MM.1S (cell line): ENCODE measurements at places on chromosomes 4 and X.

DNA sequence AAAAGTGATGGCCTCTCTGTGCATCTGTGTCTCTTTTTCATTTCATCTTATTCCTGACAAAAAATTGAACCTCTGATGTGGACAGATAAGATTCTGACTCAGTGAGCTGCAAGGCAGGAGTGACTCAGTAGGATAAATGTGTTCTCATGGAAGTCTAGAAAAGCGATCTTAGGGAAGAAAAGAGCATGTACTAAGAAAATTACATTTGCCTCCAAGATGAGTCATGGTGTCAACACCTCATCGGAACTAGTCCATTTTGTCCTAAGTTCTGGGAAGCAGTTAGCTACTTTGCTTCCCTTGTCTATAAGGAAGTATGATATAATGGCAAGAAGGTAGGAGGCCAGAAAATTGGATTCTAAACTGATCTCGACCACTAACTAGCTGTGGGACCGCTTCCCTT is 83.5 kb upstream of the AFF2 start:
- H3K27ac ChIP-seq, result no peak overlapping the region
- no peak for DNase-seq
- H3K27me3 ChIP-seq, result no peaks in the 10 kb centered on the region

DNA sequence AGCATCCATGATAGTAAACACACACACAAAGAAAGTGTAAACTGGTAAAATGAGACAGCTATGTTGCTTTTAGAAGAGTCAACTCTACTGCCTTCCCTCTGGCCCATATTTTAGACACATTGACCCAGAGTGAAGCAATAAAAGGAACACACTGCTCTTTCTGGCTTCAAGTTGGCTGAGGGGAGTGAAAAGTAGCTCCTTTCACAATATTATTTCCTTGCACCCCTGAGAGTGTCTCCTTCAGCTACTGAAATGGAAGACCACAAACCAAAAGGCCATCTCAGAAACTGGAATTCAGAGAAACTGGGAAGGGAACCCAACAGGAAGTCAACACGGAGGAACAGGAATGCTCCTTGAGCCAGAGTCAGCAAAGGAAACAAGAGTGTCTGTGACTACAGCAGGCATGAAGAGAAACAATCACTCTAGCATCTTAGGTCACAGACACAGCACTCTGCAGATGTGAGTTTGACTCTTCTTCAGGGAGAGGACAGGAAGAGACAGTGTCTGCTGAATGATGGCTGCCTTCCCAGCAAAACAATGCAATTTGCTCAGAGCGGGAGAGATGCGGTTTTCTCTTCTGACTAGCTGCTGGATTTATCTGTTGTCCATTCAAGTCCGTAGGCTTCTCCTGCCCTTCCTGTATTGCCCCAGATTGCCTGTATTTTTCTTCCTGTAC is 106.7 kb downstream of the SPATA18 start:
- no peak overlapping the region for H3K4me3 ChIP-seq
- H3K27me3 ChIP-seq, result no peaks in the 10 kb centered on the region
- H3K4me1 ChIP-seq, result no peaks in the 10 kb centered on the region
- no peak overlapping the region for H3K27ac ChIP-seq
- no peak for DNase-seq

DNA sequence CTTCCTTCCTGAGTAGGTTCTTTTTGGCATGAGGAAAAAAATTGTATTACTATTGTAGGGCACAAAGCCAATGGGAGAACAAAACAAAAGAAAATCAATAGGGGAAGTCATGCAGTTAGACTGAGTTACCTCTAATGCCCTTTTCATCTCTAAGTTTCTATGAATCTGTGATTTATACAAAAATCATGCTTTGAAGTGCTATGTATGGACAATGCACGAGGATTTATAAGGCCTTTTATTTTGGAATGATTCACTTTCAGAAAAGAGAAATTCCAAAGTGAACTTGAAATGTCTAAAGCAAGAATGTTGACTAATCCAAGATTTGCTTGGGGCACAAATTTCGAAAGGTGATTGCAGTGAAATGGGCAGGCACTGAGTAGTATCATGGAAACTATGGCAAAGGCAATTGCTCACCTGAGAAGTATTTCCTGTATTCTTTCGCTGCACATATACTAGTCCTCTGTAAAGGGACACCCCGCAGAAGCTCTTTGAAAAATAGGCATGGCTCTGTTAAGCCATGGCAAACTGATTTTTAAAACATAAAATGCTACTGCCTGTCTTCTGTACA is 52.8 kb downstream of the ADGRG4 start:
- no peak overlapping the region for H3K27ac ChIP-seq
- H3K4me1 ChIP-seq, result no peaks in the 10 kb centered on the region
- H3K36me3 ChIP-seq, result no peaks in the 10 kb centered on the region
- H3K27me3 ChIP-seq, result no peaks in the 10 kb centered on the region
- no peak for DNase-seq
- H3K4me3 ChIP-seq, result no peak overlapping the region

DNA sequence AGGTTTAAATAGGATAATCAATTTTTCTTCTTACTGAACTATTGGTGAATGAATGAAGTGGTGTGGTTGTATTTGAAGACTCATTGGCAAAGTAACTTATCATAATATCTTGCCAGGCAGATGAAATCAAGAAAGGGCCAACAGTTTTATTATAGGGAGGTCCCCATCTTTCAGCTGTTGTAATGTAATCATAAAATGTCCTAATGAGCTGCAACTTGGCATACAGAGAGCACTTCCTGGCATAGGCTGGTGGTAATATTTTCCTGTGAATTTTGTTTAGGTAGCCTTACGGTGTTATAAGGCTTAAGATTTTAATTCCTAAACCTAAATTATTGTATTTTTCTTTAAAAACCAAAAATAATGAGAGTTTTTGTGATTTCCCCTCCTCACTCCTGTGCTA is 17.5 kb downstream of the FHIP1A start:
- H3K27me3 ChIP-seq, result no peaks in the 10 kb centered on the region
- no peak for DNase-seq
- H3K4me1 ChIP-seq, result peaks cover 3% of the 10 kb centered on the region; the same call in 1 of the 2 replicates

- H3K36me3 ChIP-seq, result no peaks in the 10 kb centered on the region
- no peak for DNase-seq
- no peaks in the 10 kb centered on the region for H3K4me1 ChIP-seq
- H3K27me3 ChIP-seq, result no peaks in the 10 kb centered on the region
- H3K27ac ChIP-seq, result no peak overlapping the region
Measured at GRCh38 chr4:124487651-124488050, 224.9 kb downstream of the ANKRD50 start.

DNA sequence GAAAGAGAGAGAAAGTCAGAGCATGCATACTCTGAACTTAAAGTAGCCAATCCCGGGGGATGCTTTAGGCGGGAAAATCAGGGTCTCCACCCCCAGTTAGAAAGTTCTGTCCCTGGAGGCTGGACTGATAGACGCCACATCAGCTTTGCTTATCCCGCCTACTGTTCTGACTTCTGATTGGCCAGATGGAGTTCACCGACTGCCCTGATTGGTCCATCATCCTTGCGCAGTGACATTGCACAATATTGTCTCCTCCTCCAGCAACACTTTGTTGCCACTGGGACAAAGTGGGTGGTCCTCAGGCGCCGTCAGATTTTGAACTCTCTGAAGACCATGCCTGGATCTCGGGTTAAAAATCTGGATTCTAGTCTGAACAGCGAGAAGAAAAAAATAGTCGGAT is 50.3 kb downstream of the SSX3 start:
- DNase-seq, result no peak
- no peak overlapping the region for H3K4me3 ChIP-seq
- no peaks in the 10 kb centered on the region for H3K27me3 ChIP-seq
- H3K36me3 ChIP-seq, result no peaks in the 10 kb centered on the region

GRCh38 chrX:14926471-14926870 is 53.2 kb downstream of the MOSPD2 start:
- H3K27me3 ChIP-seq, result no peaks in the 10 kb centered on the region
- H3K36me3 ChIP-seq, result no peaks in the 10 kb centered on the region
- no peak for DNase-seq
- H3K4me1 ChIP-seq, result no peaks in the 10 kb centered on the region
- no peak overlapping the region for H3K4me3 ChIP-seq
- no peak overlapping the region for H3K27ac ChIP-seq

DNA sequence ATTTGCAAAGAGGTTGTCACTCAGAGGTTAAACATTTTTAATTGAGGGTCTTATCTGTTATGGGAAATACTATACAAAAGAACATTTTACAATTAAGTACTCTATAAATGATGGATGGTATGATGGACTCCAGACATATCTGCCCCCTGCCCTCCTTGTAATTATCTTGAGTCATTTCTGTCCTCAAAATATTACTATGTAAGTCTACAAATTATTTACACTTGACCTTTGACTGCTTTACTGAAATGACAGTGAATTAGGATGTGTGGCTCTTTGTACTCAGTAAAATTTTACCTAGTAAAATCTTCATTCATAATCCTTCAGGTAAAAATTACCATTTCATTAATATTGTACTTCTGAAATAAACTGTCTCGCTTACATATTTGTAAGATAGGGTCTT is 46.5 kb downstream of the USP9X start:
- no peaks in the 10 kb centered on the region for H3K27me3 ChIP-seq
- no peak overlapping the region for H3K4me3 ChIP-seq
- no peak overlapping the region for H3K27ac ChIP-seq
- no peaks in the 10 kb centered on the region for H3K36me3 ChIP-seq
- no peak for DNase-seq

DNA sequence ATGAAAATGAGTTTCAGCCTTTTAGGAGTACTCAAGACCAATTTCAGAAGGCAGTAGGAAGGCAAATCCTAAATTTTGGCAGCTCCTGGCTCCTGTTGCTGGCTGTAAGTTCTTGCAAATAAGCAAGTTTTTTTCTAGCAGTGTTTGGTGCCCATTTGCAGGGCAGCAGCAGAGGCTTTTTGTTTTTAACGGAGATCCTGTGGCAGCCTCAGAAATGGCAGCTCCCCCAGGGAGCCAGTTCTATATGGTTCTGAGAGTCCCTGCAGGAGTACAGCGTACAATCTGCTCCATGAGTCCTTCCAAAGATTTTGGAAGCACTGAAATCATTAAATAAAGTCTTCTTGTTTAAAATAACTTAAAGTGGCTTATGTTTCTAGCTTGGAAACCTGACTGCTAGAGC is 171.9 kb downstream of the NDST4 start:
- no peaks in the 10 kb centered on the region for H3K27me3 ChIP-seq
- no peak overlapping the region for H3K4me3 ChIP-seq
- no peak overlapping the region for H3K27ac ChIP-seq
- H3K4me1 ChIP-seq, result no peaks in the 10 kb centered on the region
- H3K36me3 ChIP-seq, result no peaks in the 10 kb centered on the region
- DNase-seq, result no peak

- no peak overlapping the region for H3K27ac ChIP-seq
- DNase-seq, result no peak
- no peak overlapping the region for H3K4me3 ChIP-seq
- no peaks in the 10 kb centered on the region for H3K4me1 ChIP-seq
Measured at GRCh38 chr4:120348521-120348920, 281.9 kb upstream of the MAD2L1 start.

DNA sequence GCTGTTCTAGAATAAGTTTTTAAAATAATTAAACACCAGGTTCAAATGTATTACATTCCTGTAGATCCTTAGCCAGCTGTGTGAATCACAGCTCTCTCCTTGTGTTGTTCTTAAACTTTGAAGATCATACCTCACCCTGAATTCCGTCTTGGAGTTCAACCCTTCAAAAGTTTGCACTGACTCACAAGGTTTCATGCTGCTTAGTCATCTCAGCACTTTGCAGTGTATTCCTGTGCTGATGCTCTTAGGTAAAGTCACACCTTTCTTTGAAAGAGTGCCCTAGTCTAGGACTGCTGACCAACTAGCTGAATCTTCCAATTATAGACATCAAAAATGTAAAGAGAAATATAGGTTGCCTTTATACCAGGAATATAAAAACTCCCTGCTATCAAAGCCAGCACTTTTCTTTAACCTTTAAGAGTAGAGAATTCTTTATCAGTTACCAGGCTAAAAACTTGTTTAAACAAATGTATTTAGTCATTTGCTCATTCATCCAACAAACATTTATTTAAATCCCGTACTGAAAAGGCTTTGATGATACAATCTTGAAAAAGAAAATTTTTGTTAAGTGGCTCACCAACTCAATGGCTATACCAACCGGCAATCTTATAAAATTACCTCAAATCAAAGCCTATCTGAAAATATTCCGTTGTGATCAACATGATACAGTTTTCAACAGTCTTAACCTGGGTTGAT is 169.7 kb downstream of the RAP1GDS1 start:
- no peaks in the 10 kb centered on the region for H3K27me3 ChIP-seq
- no peak for DNase-seq
- H3K36me3 ChIP-seq, result no peaks in the 10 kb centered on the region
- no peak overlapping the region for H3K4me3 ChIP-seq
- H3K4me1 ChIP-seq, result no peaks in the 10 kb centered on the region

GRCh38 chrX:126342859-126343258 is 176.8 kb upstream of the DCAF12L2 start:
- H3K27me3 ChIP-seq, result no peaks in the 10 kb centered on the region
- 0 out of 2 replicates have a peak, but pooled peaks cover 7% of the 10 kb centered on the region for H3K4me1 ChIP-seq
- no peaks in the 10 kb centered on the region for H3K36me3 ChIP-seq
- no peak overlapping the region for H3K27ac ChIP-seq
- DNase-seq, result no peak

- no peak overlapping the region for H3K27ac ChIP-seq
- no peak for DNase-seq
- H3K27me3 ChIP-seq, result no peaks in the 10 kb centered on the region
- H3K4me1 ChIP-seq, result peaks cover 22% of the 10 kb centered on the region
Measured at GRCh38 chr4:11488657-11489452, 60.2 kb upstream of the HS3ST1 start.

DNA sequence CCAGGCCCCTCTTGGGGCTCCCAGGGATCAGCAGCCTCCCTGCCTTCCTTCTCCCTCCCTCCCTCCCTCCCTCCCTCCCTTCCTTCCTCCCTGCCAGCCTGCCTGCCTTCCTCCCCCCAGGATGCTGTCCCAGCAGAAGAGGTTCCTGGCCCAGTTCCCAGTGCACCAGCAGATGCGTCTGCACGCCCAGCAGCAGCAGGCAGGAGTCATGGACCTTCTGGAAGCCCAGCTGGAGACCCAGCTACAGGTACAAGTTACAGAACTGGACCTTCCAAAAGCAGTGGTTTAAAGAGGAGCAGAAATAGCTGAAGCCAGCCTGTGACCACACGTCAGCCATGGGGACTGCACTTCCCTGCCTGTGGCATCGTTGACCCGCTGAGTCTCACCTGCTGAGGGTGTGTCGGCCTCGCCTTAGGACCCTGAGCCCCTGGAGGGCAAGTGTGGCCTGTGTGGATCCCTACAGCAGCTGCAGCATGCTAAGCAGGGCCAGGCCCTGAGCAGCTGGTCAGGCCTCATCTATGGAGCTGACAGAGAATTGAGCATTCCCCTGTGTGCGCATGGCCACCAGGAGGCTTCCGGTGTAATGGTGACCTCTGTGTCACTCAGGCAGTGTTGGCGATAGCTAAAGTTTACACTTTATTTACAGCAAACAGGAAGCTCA is 84.7 kb downstream of the CRMP1 start:
- H3K4me3 ChIP-seq, result no peak overlapping the region
- H3K27me3 ChIP-seq, result no peaks in the 10 kb centered on the region
- H3K27ac ChIP-seq, result no peak overlapping the region
- no peaks in the 10 kb centered on the region for H3K4me1 ChIP-seq
- no peak for DNase-seq

- DNase-seq, result no peak
- H3K4me3 ChIP-seq, result no peak overlapping the region
- no peaks in the 10 kb centered on the region for H3K27me3 ChIP-seq
- H3K36me3 ChIP-seq, result no peaks in the 10 kb centered on the region
- no peaks in the 10 kb centered on the region for H3K4me1 ChIP-seq
Measured at GRCh38 chr4:174312993-174313392, 29.3 kb downstream of the CEP44 start.
